Fibroblast of mammary gland (primary cell): ENCODE measurements at places on chromosomes 11 and 22.

DNA sequence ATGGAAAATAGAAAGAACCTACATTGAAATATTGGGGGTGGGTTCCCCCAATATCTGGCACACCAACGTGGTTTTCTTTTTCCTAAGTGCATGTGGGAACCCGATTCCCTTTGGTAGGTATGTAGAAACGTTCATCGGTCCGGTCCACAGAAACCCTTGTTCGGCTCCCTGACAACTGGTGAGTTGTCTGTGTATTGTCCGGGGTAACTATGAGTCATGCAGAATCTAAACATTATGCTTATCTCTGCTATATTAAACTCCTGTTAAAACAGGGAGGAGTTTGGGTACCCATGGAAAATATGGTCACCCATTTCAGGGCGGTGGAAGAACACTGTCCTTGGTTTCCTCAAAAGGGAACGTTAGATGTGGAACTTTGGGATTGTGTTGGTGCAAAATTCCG is 25.1 kb upstream of the ALDH3B2 start:
- peak; percentile 12 for DNase-seq

DNA sequence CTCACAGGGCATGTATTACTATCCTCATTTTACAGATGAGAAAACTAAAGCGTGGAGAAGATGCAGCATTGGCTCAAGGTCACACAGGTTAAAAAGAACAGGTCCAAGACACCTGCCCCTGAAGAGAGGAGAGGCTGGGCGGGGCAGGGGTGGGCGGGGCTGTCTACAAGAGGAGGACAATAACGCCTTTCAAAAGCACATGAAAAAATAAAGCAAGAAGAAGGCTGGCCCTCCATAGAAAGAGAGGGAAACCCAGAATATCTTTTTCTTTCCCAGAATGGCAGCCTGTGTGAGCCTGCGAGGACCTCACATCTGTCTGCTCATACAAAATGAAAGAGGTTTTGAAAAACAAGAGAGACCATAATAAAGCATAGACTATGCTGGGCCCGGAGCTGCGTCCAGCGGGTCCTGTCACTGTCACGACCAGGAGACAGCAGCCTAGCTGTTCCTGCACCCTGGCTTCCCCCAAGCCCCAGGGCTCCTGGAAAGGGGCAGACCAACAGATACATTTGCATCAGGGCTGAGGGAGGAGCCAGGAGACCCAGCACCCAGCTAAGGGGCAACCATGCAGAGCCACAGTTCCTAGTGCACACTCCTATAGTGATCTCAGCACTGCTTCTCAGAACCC is 61.6 kb downstream of the DSCAML1 start:
- no peak for DNase-seq

GRCh38 chr11:117506971-117507370 is 179.3 kb downstream of the CEP164 start:
- no peak for DNase-seq

- no peak for DNase-seq
Observed at GRCh38 chr11:1766719-1767398, 3.1 kb upstream of the CTSD start.

GRCh38 chr11:100682247-100682969 is 4.7 kb upstream of the ARHGAP42 start:
- peak; percentile 52 for DNase-seq

- no peak for DNase-seq
Observed at GRCh38 chr11:9397746-9398680, 13.6 kb downstream of the IPO7 start.

- DNase-seq, result no peak
Observed at GRCh38 chr11:113465786-113466185, 9.4 kb downstream of the DRD2 start.

DNA sequence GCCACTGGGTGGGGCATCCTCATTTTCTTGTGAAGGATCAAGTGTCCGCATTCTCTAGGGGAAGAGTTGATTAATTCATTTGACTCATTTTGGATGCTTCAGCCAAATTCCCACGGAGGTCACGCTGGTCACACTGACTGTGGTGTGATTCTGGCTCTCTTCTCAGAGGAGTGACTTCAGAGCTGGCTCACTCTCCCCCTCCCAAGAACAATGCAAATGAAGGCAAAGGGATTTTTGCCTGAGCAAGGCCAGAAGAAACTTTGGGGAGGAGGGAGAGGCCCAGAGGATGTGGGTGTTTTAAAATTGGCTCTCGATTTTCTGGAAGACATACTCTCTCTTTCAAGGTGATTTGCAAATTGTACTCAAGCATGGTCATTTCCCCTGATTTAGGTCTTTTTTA is 51.1 kb upstream of the LMO2 start:
- DNase-seq, result peak; percentile 93

DNA sequence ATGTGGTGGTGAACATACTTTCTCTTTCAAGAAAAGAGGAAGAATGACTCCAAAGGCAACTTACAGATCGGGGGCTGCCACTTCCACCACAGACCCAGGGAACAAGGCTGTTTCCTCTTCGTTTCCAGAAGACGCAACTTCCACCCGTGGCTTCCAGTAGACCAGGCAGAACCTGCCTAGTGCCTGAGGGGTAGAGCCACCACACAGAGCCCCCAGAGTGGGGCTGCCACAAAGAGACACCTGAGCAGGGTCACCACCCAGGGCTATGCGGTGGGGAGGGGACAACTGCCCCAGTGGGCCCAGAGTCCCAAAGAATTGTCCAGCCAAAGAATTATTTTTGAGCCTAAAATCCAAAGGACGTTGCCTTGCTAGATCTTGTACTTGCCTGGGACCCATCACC is 16.7 kb upstream of the PHF21B start:
- DNase-seq, result no peak

GRCh38 chr11:117375960-117376359 is 48.3 kb downstream of the CEP164 start:
- no peak for DNase-seq

GRCh38 chr22:45524966-45525365 is 22.3 kb downstream of the FBLN1 start:
- DNase-seq, result no peak

DNA sequence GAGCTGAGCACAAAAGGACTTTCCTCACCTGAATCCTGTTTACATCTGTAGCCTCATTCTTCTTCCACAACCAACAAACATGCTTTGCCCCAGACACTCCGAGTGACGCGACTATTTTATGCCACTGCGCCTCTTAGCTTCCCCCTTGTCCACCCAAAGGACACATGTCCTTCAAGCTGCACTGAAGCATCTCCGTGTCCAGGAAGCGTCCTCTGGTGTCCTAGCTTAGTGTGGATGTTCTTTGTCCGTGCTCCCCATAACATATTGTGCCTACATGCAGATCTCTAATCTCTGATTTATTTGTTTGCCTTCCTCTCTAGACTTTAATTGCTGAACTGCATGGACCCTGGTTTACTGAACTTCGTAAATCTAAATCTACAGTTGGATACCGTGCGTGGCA is 20.1 kb upstream of the CECR2 start:
- no peak for DNase-seq

GRCh38 chr11:29527391-29527936 is 489.4 kb downstream of the KCNA4 start:
- peak; percentile 75 for DNase-seq

- DNase-seq, result peak; percentile 63
Observed at GRCh38 chr11:61891331-61892084, at the start of gene FADS3. FADS3 (minus strand) TSS chr11:61891545; CDS start chr11:61891381, 164 bp downstream.
